Aortic smooth muscle cell (primary cell): ENCODE measurements at places on chromosomes 2 and 18. TPM values are rescaled to one million over a fixed set of nuclear protein-coding genes. Genes with fewer than 3 reads are reported as not detected.

Gene ANKRD29
- total RNA-seq, result 4.2 and 4.9 TPM in 2 replicates

Gene RAB6C
- under 0.01 TPM in 1 of 2 replicates, not detected in the other for total RNA-seq

Gene STARD7
- 120 and 138 TPM in 2 replicates for total RNA-seq

Gene TXNDC2
- 0.06 TPM in 1 of 2 replicates, not detected in the other for total RNA-seq

Gene SOX11
- total RNA-seq, result not detected in 2 replicates

Gene SLC16A14
- 3.2 and 6.2 TPM in 2 replicates for total RNA-seq

Gene EVA1A
- 28.4 and 29.3 TPM in 2 replicates for total RNA-seq

Gene FAM161A
- 1.3 and 1.8 TPM in 2 replicates for total RNA-seq

Gene PIK3C3
- 29.7 and 45.2 TPM in 2 replicates for total RNA-seq

Gene MC4R
- not detected in 2 replicates for total RNA-seq

Gene HOXD1
- not detected in 2 replicates for total RNA-seq

Gene KCNF1
- under 0.01 TPM in 1 of 2 replicates, not detected in the other for total RNA-seq

Gene SRD5A2
- total RNA-seq, result not detected in 2 replicates

Gene DSG4
- total RNA-seq, result not detected in 2 replicates

Gene VWA3B
- not detected in 2 replicates for total RNA-seq

Gene TNFRSF11A
- total RNA-seq, result 1.5 and 2.2 TPM in 2 replicates
